Activated T-cell treated with anti-CD3 and anti-CD28 coated beads for 1 hour (primary cell): ENCODE measurements at places on chromosomes 3 and 15.

DNA sequence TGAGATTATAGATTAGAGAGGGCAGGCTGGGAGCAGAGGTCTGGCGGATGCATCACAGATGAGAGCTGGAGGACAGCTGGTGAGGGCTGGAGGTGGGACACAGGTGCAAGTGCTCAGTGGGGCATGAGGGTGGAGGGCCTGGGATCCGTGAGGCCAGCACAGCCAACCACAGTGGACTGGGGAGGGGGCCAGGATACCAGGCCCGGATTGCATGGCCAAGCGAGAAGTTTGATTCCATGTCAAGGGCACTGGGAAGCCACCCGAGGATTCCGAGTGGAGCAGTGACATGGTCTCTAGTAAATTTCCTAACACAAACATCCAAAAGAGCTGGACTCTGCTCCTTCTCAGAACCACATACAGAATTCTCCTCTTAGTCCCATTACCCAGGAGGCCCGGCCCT is 44.0 kb upstream of the SLC41A3 start:
- no peak for DNase-seq

GRCh38 chr3:43043793-43044192 is 62.1 kb downstream of the POMGNT2 start:
- no peak for DNase-seq

DNA sequence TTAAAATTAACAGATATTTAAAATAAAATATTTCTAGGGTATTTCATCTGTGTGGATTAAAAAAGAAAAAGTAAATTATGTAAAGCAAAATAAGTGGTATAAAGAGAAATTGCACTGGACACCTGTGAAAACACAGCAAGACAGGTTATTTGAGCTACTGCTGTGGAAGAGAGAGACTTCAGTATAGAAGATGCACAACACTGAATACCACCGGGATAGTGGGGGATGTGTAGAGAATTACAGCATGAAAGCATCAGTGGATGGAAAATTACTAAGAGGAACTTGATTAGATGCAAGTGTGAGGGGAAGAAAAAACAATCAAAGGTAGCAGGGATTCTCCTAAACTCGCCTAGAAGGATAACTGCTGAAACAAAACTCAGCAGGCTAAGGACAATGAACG is 1242.5 kb upstream of the GBE1 start:
- DNase-seq = no peak

DNA sequence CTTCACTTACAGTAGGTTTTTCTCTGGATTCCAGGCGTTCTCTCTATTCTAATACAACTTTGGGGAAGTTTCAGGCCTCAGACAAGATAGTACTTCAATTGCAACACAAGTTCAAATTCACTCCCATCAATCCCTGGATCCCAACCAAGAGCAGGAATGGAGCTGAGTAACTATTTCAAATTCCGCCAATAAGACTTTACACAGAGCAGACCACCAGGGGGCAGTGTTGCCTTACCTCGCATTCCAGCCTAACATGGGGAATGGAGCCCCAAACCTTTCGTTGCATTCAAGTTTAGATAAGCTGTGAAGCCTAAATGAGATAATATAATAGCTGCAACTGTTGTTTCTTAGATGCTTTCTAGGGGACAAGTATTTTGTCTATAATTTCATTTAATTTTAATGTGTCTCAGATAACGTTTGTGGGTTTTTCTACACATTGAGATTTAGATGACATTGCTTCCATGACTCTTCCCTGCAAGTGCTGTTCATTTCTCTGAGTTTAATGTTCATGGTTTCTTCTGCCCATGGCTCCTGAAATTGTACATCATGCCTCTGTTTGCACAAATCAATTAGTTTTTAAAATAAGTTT is 186.7 kb downstream of the NSUN3 start:
- DNase-seq = peak; percentile 50

- DNase-seq = no peak
These were observed 24.5 kb downstream of the ANXA2 start for GRCh38 chr15:60373327-60373726.

- DNase-seq = no peak
These were observed 83.4 kb downstream of the AQR start for GRCh38 chr15:34886134-34886533.

GRCh38 chr3:116112696-116113095 is 332.6 kb downstream of the LSAMP start:
- no peak for DNase-seq

GRCh38 chr3:70554170-70554569 is 241.7 kb upstream of the MDFIC2 start:
- DNase-seq = no peak

GRCh38 chr15:94066046-94066445 is 165.3 kb upstream of the MCTP2 start:
- no peak for DNase-seq

DNA sequence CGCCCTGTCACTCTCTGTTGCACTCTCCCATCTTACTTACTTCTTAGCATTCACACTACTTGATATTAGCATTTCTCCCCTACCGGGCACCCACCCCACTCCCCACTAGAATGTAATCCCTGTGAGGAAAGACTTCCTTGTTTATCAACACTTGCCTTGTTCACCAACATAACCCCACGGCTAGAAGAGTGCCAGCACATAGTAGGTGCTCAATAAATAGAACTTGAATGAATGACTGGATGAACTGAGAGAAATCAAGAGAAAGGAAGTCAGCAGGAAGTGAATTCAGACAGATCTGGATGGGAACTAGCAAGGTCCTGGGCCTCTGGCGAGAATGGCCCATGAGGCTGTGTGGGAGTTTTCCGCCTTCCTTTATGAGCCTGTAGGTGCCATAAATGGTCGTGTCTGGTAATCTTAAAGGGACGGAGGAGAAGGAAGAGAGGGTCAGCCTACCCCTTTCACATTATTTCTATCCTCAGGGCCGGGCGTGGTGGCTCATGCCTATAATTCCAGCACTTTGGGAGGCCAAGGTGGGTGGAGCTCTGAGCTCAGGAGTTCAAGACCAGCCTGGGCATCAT is 42.4 kb upstream of the HERC1 start:
- DNase-seq = no peak

GRCh38 chr15:66221126-66221525 is 32.4 kb downstream of the MEGF11 start:
- DNase-seq = no peak

- DNase-seq = peak; percentile 24
These were observed 5.6 kb downstream of the SERPINI1 start for GRCh38 chr3:167740961-167741587.

DNA sequence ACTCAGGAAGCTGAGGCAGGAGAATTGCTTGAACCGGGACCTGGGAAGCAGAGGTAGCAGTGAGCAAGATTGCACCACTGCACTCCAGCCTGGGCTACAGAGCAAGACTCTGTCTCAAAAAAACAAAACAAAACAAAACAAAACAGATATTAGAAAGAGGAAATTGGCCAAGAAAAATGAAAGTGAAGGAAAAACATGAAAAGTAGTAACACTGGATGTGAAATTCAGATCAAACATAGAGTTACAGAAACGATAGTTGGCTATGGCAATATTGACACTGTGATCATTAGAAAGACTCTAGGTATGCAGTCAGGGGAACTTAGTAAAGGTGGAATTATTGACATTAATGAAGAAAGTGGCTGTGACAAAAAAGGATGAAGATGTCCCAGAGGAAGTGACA is 13.2 kb upstream of the TIPARP start:
- DNase-seq = no peak

DNA sequence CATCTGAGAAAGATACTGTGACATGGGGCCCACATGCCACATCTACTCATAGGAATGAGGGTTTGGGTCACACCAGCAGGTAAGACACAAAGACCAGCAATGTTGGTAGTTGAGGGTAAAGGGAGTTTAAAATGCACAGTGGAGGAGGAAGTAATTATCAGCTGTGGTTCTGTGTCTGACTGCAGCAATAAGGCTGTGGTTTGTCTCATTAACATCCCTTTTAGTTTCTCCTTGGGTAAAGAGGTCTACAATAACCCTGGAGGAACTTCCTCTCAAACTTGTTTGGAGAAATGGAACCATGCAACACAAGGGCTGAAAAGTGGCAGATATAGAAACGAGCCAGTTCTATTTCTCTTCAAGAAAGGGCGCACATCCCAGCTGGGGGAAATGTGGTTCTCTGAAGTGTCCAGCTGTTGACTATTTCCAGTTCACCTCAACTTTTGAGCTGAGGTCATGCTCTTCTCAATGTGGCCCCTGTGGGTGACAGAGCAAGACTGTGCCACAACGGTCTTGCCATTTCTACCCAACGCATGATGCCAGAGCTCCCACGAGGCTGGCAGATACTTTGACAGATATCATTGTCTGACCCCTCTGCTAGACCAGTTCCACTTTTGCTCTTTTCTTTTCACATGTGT is 234.3 kb downstream of the SQOR start:
- DNase-seq = no peak
